B cell (primary cell): ENCODE measurements at places on chromosomes 5 and 9.

- no peak for DNase-seq
Observed at GRCh38 chr5:146909255-146910068, 30.9 kb upstream of the PPP2R2B start.

DNA sequence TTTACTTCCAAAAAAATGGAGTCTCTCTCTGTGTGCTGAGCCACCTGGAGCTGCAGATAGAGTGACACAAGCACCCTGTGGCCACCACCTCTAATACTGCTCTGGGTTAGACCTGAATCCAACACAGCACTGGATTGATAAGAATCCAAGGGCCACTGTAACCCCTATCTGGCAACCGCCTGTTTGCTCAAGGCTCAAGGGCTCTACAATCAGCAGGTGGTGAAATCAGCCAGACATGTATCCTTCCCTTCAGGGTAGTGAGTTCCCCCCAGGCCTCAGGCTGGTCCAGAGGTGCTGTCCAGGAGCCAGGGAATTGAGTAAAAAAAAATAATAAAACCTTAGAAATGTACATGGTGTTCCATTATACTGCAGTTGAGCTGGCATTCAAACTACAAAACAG, 509.0 kb downstream of the KIF4B start:
- no peak for DNase-seq

- no peak for DNase-seq
Observed at GRCh38 chr9:5787220-5787619, 45.7 kb downstream of the ERMP1 start.

DNA sequence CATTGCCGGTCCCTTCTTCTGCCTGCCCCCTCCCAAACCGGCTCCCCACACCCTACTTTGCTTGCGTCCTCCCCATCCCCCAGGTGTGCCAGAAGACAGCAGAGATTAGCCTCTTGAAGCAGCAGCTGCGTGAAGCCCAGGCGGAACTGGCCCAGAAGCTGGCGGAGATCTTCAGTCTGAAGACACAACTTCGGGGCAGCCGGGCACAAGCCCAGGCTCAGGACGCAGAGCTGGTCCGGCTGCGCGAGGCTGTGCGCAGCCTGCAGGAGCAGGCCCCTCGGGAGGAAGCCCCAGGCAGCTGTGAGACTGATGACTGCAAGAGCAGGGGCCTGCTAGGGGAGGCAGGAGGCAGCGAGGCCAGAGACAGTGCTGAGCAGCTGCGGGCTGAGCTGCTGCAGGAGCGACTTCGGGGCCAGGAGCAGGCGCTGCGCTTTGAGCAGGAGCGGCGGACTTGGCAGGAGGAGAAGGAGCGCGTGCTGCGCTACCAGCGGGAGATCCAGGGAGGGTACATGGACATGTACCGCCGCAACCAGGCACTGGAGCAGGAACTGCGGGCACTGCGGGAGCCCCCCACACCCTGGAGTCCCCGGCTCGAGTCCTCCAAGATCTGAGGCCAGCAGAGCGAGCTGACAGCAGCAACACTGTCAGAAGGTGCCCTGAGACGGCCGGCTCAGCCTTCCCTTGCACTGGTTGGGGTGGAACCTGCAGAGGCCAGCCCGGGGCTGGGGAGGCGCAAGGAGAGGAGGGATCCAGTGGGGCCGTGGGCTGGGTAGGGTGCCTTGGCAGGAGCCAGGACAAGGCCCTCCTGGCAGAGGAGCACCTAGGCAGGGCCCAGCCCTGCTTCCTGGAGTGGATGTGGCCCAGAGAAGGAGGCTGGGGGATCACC, 8.3 kb downstream of the N4BP3 start:
- no peak for DNase-seq

DNA sequence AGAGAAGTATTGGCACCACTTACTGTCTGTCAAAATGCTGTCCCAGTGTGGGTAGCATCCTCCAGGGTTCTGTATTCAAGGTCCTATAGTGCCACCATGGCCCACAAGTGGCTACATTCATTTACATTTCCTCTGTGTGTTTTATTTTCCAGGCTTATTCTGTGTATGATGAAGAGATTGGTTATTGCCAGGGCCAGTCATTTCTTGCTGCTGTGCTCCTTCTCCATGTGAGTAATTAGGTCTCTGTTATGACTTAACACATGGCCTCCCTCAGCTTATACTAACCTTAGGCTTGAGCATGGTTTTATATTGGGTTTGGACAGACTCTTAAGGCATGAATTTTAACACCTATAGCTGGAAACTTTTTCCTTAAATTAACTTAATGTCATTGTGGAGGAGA, 36.7 kb downstream of the GPR21 start:
- no peak for DNase-seq

GRCh38 chr9:121285835-121286687, 18.1 kb downstream of the GSN start:
- DNase-seq = no peak

DNA sequence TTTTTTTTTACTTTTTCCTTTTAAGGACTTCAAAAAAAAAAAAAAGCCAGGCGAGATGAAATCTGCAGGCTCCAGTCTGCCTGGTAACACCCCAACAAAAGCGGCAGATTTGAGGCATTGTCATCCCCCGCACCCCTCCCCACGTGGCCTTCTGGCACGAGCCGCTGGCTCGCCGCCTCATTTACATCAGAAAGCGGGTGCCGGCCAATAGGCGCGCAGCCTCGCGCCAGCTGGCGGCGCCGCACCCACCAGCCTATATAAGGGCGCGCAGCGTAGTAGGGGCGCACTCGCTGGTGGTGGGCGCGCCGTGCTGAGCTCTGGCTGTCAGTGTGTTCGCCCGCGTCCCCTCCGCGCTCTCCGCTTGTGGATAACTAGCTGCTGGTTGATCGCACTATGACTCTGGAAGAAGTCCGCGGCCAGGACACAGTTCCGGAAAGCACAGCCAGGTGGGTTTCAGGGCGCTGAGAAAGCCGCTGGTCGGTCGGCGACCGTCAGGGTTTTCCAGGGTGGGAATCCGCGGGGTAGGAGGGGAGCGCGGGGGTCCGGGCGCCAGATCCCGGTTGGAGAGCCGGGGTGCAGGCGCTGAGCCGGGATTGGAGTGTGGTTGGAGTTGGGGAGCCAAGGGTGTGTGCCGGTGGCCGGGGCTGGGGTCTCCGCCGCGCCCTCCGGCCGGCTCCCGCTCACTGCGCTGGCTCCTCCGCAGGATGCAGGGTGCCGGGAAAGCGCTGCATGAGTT, at the start of gene GADD45G:
Gene GADD45G (plus strand): TSS at position 284 of the 736 bp plus-strand sequence. CDS start 110 bp downstream, at position 394.
- DNase-seq = peak; percentile 87

GRCh38 chr9:7639471-7639870, 160.1 kb downstream of the DMAC1 start:
- DNase-seq = no peak

- DNase-seq = no peak
Observed at GRCh38 chr5:3852161-3852916, 256.7 kb downstream of the IRX1 start.
